ENCODE measurements at places on chromosomes 2 and 18.

DNA sequence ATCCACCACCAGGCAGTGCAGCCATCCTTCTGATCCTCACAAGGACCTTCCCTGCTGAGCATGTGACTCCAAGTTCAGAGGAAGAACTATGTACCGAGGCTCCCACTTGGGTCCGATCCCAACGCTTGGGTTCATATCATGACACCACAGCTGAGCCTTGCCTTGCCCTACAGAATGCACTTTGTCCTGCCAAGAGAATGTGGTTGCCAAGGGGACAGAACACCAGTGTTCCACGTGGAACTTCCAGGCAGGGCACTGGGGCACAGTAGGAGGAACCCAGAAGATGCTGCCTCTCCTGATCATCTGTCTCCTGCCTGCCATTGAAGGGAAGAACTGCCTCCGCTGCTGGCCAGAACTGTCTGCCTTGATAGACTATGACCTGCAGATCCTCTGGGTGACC is at the start of gene TEX51:
Gene TEX51, plus strand, starts transcription at position 255 of the 400 bp plus-strand sequence. Its CDS starts 29 bp downstream, at position 284.
- no peak for DNase-seq

GRCh38 chr2:101617188-101617587 is 80.3 kb upstream of the MAP4K4 start:
- no peak for DNase-seq

- no peak for DNase-seq
These were observed 261.2 kb downstream of the SUCLG1 start for GRCh38 chr2:84197901-84198300.

GRCh38 chr2:126655051-126655450 is 907 bp upstream of the GYPC start:
- no peak for DNase-seq

DNA sequence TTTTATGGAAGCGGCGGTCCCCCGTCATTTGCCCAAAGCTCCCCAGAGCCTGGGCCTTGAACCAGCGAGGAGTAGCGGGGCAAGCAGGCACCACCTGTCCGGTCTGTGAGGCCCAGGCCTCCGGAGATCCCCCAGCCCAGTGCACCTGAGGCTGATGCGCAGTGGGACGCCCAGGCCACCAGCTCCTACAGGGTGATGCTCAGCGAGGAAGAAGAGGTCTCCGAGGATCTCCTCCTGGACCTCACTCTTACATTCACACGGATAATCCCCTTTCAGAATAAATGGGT is 220.2 kb downstream of the NDUFA10 start:
- DNase-seq = no peak

GRCh38 chr2:54545702-54546450 is 89.7 kb downstream of the SPTBN1 start:
- DNase-seq = no peak

- DNase-seq = no peak
These were observed 44.3 kb downstream of the MOGAT1 start for GRCh38 chr2:222715742-222716141.

DNA sequence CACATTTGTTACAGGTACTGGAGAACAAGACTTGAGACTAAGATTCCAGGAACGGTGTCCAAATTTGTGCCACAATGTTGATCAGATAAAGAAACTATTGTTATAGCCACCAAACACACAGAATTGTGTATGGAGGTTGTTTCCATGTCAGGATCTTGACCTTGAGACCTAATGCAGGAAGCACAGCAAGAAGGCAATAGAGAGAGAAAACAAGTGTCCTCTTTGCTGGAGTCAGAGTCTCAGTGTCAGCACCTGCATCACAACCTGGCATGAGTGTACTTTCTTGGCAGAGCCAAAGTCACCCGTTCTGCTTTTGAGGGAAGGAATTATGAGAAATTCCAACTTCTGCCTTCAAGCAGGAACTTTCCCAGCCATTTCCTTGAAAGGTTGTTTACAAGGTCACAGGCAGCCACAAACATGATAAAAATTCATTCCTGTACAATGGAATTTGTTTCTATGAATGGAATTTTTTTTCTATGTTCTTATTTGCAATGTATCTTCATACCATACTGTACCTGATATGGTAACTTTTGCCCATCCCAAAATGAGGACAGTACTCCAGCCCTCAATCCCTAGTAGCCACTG is 118.4 kb downstream of the PKP4 start:
- no peak for DNase-seq

DNA sequence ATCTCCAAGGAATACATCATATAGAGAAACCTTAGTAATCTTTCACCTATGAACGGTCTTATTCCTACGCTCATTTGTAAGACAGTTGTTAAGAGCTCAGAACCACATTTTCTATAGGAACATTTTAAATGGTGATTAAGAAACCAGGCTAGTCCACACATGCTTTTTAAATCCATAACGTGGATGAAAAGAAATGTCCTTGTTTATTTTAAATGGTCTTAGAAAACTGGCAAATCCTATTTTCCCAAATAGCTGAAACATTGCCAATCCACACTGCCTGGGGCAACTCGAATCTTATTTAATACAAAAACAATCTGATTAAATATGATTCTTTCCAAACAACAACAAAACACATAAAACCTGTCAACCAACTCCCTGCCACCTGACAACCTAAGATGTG is 23.7 kb downstream of the METTL8 start:
- DNase-seq = no peak
